ENCODE measurements at places on chromosomes 12 and 14.
A peak's percentile ranks its signal among the peaks of the same experiment; 100 is the strongest.

DNA sequence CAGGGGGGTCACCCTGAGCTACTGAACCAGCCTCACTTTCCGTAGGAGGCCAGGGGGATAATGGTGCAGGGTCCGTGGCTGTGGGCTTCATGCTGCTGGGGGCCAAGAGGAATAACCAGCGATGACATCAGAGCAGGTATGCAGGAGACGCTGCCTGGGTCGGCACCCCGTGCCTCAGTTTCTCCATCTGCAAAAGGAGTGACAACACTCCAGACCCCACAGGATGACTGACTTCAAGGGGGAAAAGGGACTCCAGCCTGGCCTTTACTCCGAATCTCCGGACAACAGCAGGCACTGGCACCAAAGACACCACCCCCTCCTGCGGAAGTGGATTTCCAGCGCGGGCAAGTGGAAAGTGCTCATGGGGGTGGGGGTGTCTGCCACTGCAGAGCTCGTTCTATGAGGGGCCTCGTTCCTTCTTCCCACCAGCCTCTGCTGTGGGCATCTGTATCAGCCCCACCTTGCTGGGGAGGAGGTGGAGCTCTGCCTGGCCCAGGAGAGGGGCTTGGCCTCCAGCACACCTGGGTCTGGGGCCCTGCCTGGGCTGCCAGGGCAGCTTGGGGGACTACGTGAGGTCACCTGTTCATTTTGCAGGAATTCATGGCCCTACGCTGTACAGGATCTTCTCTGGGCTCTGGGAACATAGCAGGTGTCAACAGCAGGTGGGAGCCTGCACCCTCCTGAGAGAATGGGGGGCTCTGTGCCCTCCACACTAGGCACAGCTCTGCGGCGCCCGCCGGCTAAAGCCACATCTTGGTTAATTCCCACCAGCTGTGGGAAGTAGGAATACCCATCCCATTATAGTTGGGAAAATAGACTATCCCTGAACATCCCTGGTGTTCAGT lies 216.6 kb upstream of the C14orf180 start:
- no peak for DNase-seq

DNA sequence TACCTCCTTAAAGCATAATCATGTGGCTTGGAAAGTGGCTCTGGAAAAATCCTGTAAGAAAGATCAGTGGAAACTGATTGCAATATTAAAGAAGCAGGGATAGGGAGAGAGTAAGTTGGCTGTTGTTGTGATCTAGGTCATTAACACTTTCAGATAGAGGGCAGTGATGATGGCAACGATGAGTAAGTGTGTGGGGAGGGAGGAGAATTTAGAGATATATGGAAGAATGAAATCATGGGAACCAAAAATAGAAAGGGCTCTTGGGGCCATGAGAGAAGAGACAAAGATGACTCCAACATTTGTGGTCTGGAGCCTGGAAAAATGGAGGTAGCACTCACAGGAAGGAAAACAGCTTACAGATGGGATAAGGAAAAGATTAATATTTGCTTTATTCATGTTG lies 23.3 kb downstream of the SNRPF start:
- DNase-seq, result no peak

GRCh38 chr12:5511644-5512600 lies 80.0 kb downstream of the NTF3 start:
- peak; percentile 79 for DNase-seq

DNA sequence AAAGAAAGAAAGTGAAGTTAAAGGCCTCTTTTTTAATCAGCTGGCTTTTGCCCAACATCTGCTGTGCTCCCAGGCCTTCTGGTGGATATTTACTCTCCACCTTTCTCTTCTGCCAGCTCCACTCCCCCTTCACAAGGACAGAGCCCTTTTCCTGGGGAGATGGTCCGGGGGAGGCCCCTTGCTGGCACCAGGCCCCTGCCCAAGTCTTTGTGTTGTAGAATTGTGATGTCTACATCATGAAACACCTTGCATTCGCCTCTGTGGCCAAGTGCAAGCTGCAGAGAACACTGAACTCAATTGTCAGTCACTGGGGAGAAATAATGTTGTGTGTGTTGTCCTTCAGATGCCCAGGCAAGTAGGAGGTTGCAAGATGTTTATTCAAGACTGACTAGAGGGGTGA lies 150.3 kb downstream of the DPF3 start:
- DNase-seq, result no peak

DNA sequence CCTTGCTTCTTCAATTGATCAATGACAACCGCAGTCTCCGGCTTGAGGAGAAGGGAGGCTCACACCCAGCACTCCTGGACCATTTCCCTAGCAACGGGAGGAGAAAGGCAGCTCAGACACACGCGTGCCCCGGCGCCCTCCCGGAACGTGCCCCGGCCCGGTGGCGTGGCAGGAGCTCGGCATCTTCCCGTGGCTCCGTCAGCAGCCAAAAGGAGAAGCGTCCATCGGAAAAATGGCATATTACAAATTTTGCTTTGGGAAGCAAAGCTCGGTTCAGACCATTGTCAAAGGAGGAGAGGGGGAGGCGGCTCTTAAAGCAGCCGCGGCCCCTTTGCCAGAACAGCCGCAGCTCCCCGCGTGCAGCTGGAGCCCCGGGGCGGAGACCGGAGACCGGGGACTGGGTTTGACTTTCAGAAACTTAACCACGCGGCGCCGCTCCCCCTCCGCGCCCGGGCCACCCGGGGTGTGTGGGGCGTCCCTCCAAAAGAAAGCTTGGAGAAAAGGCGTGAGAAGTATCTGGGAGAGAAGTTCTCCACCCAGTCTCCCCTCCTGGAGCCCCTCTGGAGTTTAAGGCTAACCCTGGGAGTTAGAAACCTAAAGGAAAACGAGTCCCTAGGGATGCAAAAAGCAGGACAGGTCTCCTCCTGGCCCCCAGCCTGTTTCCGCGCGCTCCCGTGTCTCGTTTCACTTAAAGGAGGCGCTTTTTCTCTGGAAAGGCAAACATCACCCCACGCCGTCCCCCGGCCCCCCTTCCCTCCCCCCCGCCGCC lies 545 bp downstream of the PPFIA2 start:
- peak; percentile 70 for DNase-seq

- DNase-seq, result no peak
These were observed 13.2 kb downstream of the CLBA1 start for GRCh38 chr14:104998801-104999200.

- no peak for DNase-seq
These were observed 13.3 kb upstream of the LRP1-AS start for GRCh38 chr12:57160741-57161140.

DNA sequence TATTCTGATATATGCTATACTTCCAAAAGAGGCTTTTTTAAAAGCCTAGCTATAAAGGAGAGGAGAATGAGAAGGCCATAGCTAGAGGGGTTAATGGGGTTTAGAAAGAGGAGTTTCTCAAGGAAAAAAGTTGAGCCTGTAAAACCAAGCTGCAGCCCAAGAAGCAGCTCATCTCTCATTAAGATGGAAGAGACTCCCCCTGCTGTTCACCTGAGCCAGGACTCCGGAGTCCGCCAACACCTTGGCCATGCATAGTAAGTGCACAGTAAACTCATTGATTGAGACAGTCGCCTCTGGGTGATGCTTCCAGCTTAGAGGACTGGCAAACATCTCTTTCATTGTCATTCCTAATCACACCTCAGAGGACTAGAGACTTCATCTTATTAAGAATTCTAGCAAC lies 46.2 kb downstream of the ANO2 start:
- DNase-seq, result no peak

- no peak for DNase-seq
These were observed 125.5 kb downstream of the HECTD4 start for GRCh38 chr12:112256780-112257179.

DNA sequence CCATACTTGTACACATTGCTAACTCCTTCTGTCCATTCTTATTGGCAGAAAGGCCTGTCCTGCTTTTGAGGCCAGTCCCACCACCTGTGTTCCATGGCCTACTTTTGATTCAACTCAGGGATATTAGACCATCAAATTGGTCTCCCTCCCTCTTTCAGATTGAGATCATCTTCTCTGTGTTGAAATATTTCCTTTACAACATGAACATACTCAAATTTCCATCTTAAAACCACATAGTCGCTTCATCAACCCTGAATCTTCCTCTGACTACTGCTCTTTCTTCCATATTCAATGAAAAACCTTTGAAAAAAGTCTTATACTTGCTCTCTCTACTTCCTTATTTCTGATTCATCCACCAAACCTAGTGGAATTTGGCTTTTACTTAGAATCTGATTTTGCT lies 34.9 kb downstream of the TRMT5 start:
- no peak for DNase-seq

GRCh38 chr14:23034498-23035302 lies at the start of gene PSMB5:
PSMB5 (minus strand) TSS chr14:23034900; CDS start chr14:23034881, 19 bp downstream.
- peak; percentile 92 for DNase-seq

GRCh38 chr12:20097626-20098025 lies 270.7 kb upstream of the PDE3A start:
- no peak for DNase-seq

GRCh38 chr12:608921-609320 lies 54.3 kb downstream of the NINJ2 start:
- DNase-seq, result no peak

DNA sequence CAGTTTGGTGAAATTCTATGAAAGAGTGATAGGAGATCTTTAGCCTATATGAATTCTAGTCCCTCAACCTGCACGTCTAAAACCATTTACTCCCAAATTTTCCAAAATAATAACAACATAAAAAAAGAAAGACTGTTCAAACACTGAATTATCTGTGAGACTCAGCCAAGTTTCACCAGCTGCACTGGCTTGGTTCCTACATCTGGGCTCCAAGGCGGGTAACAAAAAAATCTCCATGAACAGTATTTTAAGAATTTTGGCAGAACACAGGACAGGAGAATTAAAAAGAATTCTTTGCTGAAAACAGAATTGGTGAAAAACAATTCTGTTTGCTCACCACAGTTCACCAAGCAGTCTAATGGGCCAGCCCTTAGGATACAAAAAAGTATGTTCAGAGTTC lies 536.8 kb upstream of the ATP2B1 start:
- peak; percentile 49 for DNase-seq

- DNase-seq, result no peak
These were observed 32.1 kb downstream of the CRACR2A start for GRCh38 chr12:3720772-3721171.

GRCh38 chr12:111715279-111715678 lies 29.4 kb downstream of the ACAD10 start:
- DNase-seq, result peak; percentile 6

GRCh38 chr14:85601246-85601645 lies 71.3 kb downstream of the FLRT2 start:
- no peak for DNase-seq

- no peak for DNase-seq
These were observed 32.9 kb upstream of the SYCP3 start for GRCh38 chr12:101772012-101772775.

GRCh38 chr12:1912580-1913376 lies 5.7 kb downstream of the CACNA2D4 start:
- DNase-seq, result no peak

DNA sequence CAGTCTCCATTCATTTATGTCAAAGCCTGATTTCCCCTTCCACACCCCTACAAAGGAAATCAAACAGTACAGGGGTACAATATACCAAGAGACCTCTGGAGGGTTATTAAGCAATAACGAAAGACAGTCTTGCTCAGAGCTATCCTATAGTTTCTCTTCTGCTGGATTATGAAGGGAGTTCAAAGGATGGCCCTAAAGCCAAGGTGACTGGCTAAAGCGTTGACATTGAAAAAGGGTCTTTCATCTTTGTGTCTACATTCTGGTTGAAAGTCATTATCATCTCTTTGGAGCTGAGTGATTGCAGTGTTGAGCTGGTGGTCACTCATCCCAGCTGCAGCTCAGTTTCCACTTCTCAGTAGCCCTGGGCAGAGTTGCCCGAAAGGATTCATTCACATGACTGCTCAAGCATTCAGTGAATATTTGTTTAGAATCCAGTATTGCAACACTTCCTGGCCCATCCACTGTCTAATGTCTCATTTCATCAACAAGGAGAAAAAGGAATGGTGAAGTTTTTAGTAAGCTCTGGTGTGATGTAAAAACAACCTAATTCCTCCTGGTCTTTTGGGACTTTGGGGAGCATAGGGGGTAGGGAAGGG lies 19.2 kb upstream of the TBX5 start:
- peak; percentile 86 for DNase-seq

DNA sequence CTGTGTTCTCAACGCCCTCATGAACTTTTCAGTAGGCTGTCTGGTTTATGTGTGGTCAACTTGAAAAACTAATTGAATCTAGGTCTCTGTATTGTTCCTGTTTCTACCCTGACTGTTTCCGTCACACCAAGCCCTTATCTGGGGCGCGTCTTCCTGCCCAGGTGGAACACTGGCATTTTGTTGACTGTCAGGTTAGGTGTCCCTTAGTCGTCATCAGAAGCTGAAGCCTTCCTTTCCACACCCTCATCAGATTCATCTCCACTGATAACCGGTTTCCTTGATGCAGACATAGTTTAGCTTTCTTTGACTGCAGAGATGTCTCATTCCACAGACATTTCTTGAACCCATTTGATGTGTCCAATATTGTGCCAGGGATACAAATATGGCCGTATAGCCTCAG lies 96.5 kb downstream of the DUSP16 start:
- no peak for DNase-seq

DNA sequence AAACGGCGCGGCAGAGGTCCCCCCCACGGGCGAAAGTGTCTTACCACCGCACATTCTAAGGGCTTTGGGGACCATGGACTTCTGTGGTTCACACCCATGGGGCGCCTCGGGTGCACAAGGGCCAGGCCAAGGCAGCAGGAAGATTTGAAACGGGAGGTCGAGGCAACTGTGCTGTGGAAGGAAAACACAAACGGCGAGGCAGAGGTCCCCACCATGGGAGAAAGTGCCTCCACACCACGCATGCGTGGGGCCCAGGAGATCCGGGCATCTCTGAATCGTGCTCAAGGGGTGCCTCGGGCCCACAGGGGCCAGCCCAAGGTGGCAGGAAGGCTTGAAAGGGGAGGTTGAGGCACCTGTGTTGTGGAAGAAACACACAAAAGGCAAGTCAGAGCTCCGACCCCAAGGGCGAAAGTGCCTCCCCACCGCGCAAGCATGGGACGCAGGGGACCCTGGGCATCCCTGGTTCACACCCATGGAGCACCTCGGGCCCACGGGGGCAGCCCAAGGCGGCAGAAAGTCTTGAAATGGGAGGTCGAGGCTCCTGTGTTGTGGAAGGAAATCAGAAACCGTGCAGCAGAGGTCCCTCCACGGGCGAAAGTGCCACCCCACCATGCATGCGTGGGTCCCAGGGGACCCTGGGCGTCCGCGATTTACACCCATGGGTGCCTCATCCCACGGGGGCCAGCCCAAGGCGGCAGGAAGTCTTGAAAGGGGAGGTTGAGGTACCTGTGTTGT lies 371.0 kb downstream of the ALG10 start:
- no peak for DNase-seq

DNA sequence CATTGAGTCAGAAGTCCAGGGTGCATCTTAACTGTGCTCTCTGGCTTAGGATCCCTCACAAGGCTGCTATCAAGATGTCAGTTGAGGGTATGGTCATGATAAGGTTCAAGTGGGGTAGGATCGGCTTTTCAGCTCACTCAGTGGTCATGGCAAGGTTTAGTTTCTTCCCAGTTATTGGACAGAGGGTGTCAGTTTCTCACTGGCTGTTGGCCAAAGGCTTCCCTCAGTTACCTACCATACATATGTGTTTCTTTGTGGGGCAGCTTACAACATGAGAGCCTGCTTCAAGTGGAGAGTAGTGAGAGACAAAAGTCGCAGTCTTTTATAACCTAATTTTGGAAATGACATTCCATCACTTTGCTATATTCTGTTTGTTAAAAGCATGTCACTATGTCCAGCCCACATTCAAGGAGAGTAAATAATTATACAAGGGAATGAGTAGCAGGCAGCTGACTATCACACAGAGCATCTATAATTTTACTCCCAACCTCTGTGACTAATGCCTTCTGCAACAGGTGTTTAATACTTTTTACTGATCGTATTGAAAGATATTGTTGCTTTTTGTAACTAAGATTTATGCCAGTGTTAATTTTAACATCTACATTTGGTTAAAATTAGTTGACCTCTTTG lies 572.8 kb upstream of the FBXO33 start:
- no peak for DNase-seq

GRCh38 chr12:18811273-18811672 lies 73.4 kb downstream of the CAPZA3 start:
- DNase-seq, result no peak
